ENCODE measurements at places on chromosomes 6 and 20.

GRCh38 chr6:149580880-149581279 lies 14.7 kb downstream of the GINM1 start:
- DNase-seq = no peak

- DNase-seq = no peak
Observed at GRCh38 chr6:47106721-47107197, 64.6 kb upstream of the ADGRF1 start.

DNA sequence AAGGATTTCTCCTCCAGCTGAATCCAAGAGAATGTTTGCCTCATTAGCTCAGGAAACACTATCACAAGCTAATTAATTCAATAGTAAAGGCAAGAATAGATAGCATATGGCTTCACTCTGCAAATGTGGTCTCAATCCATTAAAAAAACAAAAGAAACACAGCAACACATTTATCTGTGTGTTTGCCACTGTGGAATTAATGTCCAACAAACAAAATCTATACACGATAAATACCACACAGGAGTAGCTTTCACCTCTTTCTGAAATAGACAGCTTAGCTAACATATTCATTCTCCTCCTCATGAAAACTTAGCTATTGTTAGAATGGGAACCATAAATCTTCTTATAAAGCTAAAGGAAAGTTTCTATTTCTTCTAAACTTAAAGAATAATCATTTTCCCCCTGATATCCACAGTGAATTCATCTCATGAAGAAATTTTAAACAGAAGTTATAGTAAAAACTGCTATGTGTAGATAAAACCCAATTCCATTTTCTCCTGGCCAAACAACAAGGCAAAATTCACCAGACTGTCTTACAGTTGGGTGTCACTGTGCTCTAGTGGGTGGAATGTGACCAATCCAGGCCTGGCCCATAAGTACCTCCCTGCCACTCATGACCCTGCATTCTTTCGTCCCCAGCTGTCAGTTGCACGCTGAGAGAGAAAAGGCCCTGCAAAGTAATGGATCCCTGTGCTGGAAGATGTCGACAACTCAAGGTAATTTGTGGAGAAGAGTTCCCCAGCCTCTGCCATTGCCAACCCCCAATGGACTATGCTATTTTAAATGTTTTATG lies 92.9 kb upstream of the NRSN1 start:
- no peak for DNase-seq

DNA sequence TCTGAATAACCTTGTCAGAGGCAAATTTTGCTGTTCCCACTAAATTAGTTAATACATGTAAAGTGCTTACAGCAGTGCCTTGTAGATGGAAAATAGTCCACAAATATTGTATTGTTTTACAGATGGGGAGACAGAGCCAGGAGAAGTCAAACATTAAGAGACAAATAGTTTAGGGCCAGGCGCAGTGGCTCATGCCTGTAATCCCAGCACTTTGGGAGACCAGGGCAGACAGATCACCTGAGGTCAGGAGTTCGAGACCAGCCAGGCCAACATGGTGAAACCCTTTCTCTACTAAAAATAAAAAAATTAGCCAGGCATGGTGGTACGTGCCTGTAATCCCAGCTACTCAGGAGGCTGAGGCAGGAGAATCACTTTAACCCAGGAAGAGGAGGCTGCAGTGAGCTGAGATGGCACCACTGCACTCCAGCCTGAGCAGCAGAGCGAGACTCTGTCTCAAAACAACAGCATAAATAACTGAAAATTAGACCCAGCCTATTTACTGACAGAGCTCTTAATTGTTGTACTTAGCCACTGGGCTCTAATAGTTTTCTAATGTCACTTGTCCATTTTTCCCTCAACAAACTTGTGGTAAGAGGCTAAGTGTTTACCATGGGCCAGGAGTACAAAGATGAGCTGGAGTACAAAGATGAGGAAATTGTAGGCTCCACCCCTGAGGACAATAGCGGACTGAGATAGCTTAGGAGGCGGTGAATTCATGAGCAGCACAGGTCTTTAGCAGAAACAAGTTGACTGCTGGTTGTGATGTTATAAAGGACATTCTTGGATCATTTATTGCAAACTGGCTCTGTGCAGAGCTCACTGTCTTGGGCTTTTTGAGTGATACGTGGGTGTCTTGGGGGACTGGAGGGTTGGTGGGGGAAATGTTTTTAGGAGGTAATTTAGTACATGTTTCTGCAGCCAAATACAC lies 6.4 kb downstream of the ZSWIM3 start:
- DNase-seq = peak; percentile 42

DNA sequence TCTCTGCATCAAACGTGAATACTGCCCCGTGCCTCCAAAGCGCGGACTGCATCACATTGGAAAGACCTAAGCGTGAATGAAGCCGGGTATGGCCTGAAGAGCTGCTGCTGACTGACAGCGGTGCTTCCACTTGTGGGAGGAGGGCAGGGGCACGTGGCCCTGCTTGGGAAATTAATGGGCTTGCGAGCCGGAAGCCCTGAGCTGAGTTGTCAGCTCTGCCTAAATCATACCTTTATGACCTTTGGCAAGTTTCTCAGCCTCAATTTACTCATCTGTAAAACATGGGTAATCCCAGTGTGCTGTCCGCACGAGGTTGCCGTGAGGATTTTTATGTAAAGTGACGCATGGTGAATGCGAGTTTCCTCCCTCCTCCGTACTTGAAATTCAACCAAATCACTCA lies 67.0 kb upstream of the FOXQ1 start:
- DNase-seq = no peak

DNA sequence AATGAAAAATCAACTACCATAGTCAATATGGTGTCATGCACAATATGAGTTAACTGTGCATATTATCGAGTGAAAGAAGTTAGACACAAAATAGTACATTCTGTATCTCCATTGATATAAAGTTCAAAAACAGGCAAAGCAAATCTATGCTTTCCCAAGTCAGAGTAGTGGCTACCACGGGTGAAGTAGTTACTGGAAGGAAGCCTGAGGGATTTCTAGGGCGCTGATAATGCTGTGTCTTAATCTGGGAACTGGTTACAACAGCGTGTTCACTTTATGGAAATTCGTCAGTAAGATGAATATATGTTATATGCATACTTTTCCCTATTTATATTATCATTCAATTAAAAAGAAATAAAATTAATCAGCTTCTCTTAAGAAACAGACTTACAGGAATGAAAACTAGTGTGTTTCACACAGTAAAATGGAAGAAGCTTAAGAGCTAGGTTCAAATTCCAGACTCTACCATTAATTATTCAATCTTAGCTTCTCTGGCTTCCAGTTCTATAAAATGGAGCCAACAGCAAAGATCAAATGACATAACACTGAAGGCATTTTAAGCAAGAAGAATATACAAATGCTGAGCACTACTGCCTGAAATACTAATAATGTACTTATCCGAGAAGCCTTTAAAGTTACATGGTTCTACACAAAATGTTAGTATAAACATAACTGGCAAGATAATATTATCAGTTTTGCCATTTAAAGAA lies 19.2 kb downstream of the BACH2 start:
- no peak for DNase-seq

DNA sequence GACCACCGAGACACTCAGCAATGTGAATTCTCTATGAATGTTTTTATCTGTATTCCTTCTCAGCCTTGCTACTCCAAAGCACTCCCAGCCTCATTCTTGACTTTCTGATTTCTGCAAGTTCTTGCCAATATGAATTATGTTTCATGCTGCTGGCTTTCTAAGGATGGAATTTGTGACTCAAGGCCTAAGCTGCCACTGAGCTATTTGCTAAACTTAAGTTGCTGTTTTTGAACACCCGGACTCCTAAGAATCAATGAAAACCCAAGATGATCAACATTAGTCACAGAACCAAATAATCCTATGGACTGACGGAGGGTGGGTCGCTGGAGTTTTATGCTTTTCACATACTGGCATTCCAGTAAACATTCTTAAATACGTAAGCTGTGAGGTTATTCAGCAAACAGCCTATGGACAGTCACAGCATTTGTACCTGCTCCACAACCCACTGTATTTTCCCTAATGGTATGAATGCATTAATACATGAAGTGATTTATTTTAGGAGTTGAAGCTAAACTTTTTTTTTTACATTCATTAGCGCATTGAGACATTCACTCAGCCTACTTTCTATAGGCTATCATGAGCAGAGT lies 8.2 kb upstream of the PXDC1 start:
- DNase-seq = no peak
